ENCODE measurements at places on chromosomes 1 and 21.

DNA sequence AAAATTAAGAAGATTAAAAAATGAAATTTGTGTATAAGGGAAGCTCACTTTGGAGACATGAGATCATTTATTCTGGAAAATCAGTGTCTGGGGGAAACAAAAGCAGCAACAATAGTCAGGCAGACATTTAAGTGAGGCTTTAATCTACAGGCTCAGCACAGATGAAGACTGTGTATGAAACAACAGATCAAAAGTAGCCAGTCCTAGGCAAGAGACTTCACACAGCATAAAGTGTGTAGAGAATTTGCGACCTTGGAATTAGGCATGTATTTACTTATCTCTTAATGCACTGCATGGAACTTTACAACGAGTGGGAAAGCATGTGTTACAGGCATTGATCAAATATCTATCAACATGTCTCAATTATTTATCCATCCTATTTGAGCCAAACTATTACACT lies 1099.9 kb downstream of the PLA2G4A start:
- no peak for DNase-seq

DNA sequence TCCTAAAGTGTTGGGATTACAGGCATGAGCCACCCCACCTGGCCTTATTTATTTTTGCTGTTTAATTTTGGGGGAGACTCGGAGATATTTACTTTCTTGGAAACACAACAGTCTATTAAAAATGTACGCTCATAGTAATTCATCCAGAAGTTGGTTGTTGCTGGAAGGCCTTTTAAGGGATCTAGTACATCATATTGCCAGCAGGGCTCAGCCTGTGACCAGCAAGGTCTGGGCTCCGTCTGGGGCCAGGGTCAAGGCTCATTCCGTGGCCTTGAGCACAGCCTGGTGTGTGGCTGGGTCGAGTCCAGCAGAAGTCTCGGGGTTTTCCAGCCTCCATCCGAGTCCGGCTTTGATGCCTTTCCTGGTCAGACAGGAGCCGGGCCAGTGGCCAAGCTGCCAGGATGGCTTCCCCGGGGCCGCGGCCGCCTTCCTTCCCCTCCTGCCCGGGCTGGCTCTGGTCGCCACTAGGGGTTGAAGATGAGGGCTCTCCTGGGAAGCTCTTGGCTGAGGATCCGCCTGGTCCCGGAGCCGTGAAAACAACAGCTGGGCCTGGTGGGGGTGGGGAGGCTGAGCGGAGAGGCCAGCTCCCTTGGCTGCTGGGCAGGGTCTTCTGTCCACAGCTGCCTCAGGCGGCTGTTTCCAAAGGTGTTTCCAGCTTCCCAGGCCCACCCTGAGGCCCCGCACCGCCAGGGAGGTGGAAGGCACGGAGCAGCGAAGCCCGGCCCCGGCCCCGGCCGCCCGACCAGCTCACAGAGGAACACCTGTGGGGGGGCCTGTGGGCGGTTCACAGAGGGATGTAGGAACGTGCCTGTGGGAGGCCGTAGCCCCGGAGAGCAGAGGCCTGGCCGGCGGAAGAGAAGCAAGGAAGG lies 5.1 kb upstream of the VWA1 start:
- no peak for DNase-seq

DNA sequence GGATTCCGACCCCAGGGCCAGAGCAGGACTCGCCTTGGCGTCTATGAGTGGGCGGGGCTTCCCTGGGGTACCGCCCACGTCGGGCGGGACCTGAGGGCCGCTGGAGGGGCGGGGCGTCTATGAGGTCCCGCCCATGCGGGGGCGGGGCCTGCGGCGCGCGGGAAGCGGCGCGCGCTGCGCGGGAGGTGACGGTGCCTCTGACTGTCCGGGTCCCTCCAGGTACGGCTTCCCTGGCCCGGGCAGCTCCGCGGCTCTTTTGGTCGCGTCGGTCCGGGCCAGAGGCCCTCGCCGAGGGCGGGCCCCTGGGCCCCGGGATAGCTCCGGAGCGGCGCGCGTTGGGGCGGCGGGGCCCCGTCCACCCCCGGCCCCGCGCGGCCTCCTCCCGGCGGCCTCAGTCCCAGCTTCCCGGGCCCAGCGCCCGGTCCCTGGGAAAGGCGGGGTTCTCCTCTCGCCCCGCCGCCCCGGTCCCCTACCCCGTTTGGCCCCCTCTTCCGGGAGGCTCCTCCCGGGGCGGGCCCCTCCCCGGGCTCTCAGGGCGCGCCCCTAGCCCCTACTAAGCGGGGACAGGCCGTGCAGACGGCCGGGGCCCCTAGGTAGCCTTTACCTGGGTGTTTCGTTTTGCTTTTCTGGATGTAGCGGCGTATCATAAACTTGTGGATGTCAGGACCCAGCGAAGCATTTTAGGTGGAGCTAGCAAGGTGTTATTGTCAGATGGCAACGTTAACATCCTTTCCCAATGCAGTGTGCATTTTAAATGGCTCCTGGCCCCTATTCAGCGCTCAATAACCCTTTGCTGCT lies at the start of gene CHAF1B:
CHAF1B (plus strand) TSS at position 160 of the 798 bp plus-strand sequence. CDS start 745 bp downstream, outside the sequence.
- DNase-seq, result peak; percentile 79

DNA sequence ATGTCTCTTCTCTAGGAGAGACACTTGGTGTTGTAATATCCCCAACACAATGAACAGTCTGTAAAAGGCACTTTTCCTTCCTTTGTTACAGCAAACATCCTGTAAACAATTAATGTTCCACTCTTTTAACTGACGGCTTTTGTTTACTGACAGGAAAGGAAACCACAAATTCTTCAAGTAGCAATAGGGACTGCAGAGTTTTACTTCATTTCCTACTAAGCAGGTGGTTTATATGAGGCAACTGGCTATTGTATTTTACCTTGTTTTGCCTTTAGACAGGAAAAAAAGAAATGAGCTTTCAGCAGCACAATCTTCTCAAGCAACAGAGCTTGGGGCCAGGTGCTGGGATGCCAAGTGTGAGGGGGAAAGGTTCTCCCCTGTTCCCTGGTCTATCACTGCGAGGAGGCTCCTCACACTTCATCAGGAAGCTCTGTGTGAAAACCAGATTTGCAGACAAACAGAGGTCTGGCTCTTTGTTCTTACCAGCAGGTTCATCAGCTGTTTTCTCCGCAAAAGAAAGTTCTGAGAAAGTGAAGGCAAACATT lies 51.2 kb downstream of the SIPA1L2 start:
- no peak for DNase-seq

GRCh38 chr21:44057960-44058651 lies 46.0 kb downstream of the TRAPPC10 start:
- DNase-seq, result no peak

- peak; percentile 37 for DNase-seq
Measured at GRCh38 chr1:59332983-59333382, 36.1 kb downstream of the FGGY start.

DNA sequence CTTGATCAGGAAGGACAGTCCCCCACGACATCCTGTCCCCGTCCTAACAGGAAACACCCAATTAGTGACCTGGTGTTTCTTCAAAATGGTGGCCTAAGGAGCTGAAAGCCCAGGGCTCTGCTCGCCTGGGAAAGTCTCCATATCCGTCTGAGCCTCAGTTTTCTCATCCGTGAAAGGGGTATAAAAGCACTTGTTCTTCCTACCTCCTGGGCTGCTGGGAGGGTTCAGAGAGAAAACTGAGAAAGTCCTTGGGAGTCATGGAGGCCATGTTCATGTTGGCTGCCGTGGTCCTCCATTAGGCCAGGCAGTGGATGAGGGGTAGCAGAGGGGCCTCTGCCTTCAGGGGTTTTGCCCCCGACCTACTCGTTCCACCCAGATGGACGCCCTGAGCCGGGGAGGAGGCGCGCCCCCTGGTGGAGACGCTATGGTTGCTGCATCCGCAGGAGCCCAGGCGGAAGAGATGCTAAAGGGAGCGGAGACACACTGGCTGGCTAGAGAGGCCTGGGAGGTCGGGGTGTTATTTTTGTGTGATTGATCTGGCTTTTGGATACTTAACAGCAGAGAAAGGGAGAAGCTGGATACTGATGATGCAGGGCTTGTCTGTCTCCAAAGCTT lies 113.5 kb downstream of the PRDM2 start:
- DNase-seq, result peak; percentile 53

All from urothelium cell line (cell line).